Hair follicle dermal papilla cell (primary cell): ENCODE measurements at places on chromosomes 6 and 20. TPM values are rescaled to one million over a fixed set of nuclear protein-coding genes. Genes with fewer than 3 reads are reported as not detected.

SMIM8 gene
- 4.6 and 8.0 TPM in 2 replicates for total RNA-seq

STMN3 gene
- 10.0 and 12.0 TPM in 2 replicates for total RNA-seq

NKAIN2 gene
- 0.12 TPM in 1 of 2 replicates, not detected in the other for total RNA-seq

CD83 gene
- total RNA-seq, result 3.4 and 6.0 TPM in 2 replicates

ETV7 gene
- 1.6 and 1.8 TPM in 2 replicates for total RNA-seq

CD2AP gene
- 24.0 and 28.7 TPM in 2 replicates for total RNA-seq
